Urinary bladder (tissue), 4 donors: ENCODE measurements at places on chromosomes 2 and 18. TPM values are rescaled to one million over a fixed set of nuclear protein-coding genes. Genes with fewer than 3 reads are reported as not detected.

DNA sequence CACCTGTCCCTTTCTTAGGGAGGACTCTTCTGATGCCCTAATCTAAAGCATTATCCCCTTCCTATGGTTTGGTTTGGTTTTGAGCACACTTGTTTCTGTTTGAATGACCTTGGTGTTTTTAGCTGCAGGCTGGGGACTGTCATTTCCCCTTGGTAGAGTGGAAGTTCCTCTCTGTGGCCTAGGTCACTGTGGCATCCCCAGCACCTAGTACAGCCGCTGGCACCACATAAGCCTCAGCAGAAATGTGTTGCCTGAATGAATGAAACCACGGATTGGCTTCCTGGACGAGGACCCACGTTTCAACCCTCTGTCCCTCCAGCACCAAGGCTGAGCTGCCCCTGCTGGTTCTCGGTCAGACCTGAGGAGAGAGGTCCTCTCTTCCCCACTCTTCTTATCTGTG, 159.9 kb downstream of the CTIF start:
- no peak for DNase-seq

DNA sequence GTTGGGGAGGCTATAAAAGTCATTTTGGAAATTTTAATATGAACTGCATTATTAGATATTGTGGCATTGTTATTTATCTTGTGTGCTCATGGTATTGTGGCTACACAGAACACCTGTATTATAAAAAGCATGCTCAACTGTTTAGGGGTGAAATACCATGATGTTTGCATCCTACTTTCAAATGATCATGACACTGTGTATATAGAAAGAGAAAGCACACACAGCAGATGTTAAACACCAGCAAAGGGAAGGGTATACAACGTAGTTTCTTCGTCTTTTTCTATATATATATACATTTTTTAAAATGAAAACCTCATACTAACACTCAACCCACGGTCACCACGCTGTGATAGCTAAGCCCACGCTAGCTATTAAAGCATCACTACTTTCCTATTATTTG, 27.1 kb downstream of the STARD7 start:
- DNase-seq = no peak

DNA sequence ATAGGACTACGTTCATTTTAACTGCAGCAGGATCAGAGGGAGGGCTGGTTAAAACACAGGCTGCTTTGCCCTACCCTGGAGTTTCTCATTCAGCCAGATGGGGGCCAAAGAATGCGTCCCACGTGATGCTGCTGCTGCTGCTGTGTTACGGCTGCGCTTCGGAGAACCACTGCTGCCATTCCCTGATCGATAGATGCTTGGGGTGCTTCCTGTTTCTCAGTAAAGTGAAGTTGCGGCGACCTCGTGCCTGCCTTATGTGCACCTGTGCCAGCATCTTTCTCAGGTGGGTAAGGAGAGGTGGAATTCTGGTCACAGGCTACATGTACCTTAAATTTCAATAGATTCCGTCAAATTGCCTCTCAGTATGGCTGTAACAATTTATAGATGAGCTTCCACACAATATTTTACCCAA, 24.7 kb upstream of the TOGARAM2 start:
- no peak for DNase-seq

GRCh38 chr18:59383851-59384250, 24.8 kb upstream of the LMAN1 start:
- DNase-seq = no peak

DNA sequence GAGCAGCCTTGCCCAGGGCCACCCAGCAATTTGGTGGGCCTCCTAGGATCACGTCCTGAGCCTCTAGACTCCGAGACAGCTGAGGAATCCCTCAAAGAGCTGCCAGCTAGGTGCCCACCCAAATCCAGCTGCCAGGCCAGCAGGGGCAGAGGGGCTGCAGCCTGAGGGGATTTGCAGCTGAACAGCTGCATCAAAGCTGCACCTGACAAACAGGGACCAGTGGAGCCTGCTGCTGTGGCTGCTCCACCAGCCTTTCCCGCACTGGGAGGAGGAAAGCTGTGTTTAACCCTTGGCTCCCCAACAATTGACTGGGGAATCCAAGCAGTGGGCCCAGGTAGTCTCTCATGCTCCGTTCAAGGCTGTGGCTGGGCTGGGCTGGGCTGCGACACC, 8.2 kb downstream of the ADRA2B start:
- no peak for DNase-seq

DNA sequence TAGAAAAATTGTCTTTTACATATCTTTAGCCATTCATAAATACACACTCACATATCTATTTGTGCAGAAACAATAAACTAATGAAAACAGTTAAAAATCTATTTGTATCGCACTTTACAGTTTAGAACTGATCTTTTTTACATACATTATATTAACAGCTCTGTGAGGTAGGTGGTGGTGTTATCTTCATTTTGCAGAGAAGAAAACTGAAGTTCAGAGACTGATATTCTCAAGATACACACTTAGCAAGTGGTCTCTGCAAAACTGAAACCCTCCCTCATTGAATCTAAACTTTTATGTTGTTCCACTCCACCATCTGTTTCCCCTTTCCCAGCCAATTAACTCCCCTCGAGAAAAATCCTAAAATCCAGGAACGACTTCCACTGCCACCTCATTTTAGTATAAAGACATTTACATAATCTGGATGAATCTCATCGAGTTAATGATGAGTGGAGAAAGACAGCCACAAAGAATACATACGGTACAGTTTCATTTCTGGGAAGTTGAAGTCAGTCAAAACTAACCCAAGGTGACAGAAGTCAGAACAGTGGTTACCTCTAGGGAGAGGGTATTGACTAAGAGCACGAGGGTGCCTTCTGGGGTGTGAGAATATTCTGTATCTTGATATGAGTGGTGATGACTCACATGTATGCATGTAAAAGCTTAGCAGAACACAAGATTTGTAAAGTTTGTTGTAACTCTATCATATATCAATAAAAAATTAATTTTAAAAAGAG, 524.2 kb upstream of the TCF4 start:
- no peak for DNase-seq

GRCh38 chr18:26575865-26576217, 27.5 kb upstream of the KCTD1 start:
- no peak for DNase-seq

- DNase-seq = no peak
These were observed 43.5 kb downstream of the PSTPIP2 start for GRCh38 chr18:46028536-46028891.

DNA sequence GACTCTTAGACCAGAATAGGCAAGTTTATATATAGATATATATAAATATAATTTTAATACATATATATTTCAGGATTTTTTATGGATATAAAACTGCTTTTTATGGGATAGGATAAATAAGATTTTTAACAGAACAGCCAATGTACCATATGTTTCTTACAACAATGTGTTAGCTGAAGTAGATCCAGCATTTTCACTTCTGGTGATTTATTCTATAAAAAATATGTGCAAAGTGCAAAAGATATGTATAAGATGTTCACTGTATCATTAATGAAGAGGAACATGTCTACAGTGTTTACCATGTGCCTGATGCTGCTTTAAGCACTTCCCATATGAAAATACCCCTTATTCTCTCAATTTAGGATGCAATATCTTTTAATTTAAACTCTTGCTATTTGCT, 22.2 kb upstream of the GPR75 start:
- no peak for DNase-seq

DNA sequence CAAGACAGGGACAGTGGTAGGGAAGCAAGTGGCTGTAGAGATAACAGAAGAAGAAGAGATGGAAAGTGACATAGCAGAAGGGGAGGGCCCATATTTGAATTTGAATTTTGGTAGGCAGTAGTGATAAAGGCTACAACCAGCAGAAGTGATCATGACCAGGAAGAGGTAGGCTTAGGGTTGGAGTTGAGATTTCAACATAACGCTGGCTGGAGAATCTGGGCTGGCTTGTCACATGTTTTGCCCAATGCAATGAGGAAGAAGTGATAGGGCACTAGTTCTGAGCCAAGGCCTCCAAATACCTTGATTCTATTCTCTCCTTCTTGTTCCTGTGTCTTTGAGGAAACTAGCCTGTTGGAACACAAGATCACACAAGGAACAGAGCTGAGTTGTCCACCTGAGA, 69.4 kb downstream of the SCG2 start:
- DNase-seq = no peak

GRCh38 chr2:120289221-120289906, 36.7 kb downstream of the RALB start:
- no peak for DNase-seq

GRCh38 chr2:33312355-33312754, 164.1 kb upstream of the RASGRP3 start:
- no peak for DNase-seq

GRCh38 chr2:197239434-197239833, 71.1 kb downstream of the ANKRD44 start:
- DNase-seq = no peak

DNA sequence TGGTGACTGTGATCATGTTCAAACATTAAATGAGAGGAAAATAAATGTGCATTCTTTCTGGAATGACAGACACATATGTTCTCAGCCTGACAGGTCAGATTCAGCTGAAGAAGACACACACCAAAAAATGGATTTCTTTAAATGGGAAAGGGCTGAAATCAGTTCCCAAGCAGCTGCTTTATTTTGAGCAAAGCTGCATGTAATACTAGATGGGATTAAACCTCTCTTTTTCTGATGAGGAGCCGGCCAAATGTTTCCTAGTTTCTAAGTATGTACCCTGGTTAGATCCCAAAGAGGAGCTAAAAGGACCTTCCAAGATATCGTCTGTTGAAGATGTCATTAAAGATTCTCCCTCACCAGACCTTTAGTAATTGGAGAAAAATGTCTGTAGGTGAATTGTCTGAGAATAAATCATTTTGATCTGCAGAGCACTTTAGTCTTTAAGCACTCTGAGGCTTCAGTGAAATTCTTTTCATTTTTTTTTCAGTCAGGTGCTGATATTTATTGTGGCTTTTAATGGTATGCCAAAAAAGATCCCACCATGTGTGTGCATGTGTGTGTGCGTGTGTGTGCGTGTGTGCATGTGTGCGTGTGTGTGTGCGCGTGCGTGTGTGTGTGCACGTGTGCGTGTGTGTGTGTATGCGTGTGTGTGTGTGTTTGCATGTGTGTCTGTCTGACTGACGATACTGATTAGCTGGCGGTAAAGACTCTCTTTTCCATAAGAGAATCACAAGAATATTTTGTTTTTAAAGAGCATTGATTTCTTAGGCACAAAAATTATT, 175.8 kb downstream of the IRS1 start:
- no peak for DNase-seq

DNA sequence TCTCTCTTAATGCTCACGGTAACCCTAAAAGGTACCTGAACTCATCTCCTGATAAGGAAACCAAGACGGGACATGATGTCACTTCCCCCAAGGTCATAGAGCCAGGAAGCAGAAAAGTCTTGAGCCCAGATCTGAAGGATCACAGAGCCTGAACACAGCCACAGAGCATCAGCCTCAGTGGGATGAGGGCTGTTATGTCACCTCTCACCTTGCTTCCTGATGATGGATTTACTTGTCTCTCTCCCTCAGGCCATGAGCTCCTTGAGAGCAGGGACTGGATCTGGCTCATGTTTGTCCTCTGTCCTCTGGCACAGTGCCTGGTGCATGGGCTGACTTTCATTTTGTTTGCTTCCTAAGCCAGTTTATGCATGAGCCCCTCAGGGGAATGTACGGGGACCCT, 54.2 kb downstream of the SERTAD2 start:
- no peak for DNase-seq

GRCh38 chr2:46386763-46387162, 89.6 kb downstream of the EPAS1 start:
- DNase-seq = no peak

DNA sequence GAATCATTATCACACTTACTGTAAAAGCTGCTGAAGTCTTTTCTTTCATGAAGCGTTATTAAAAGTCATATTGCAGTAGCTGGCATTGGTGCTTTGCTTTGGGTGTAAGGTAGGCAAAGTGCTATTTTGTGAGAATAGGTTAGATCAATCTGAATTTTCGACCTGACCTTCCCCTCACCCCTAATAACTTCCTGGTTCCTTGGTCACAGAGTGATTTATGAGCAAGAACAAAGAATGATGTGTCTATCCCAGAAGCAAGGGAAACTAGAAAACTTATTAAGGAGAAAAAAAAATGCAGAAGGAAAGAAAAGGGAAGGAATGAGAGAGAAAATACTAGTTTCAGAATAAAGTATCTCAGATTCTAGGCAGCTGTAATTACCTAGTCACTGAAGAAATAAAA, 163.1 kb upstream of the MEIS1 start:
- no peak for DNase-seq

DNA sequence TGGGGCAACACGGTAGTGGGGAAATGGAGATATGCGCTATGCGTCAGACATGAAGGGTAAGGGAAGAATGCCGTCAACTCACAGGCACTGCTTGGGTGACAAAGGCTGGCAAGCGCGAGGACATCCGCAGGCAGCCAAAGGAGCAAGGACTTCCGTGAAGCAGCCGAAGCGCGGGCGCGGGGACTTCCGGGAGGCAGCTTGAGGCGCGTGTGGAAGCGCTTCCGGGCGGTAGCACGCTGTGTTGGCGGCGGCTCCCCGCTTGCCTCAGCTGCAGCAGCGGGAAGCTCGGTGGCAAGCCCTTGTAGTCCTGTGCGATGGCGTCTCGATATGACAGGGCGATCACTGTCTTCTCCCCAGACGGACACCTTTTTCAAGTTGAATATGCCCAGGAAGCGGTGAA, at the start of gene PSMA8:
TSS of gene PSMA8 (plus strand) at position 218 of the 400 bp plus-strand sequence. CDS start at position 315, 97 bp downstream.
- no peak for DNase-seq

- DNase-seq = peak; percentile 74
These were observed 14.3 kb downstream of the MALL start for GRCh38 chr2:110101280-110101844.

The GALR1 gene
- total RNA-seq = 1.1 TPM

The FAM237A gene
- total RNA-seq = not detected

The CARF gene
- total RNA-seq = 28.5 TPM

The EPG5 gene
- total RNA-seq = 39.8 TPM

The STK17B gene
- 37.3 TPM for total RNA-seq

The LAMA1 gene
- total RNA-seq = 2.9 TPM

The TNS1 gene
- total RNA-seq = 191 TPM

The CPO gene
- total RNA-seq = 0.53 TPM

The LINC00305 gene
- not detected for total RNA-seq

The CREG2 gene
- 0.63 TPM for total RNA-seq

The EML6 gene
- total RNA-seq = 3.9 TPM

The SDC1 gene
- 87.1 TPM for total RNA-seq

The FAM124B gene
- 13.1 TPM for total RNA-seq

The FABP1 gene
- not detected for total RNA-seq

The STPG4 gene
- not detected for total RNA-seq

The MAL gene
- 3.6 TPM for total RNA-seq

The CNTNAP5 gene
- 1.8 TPM for total RNA-seq

The TUBA3E gene
- total RNA-seq = not detected

The DBI gene
- 65.6 TPM for total RNA-seq

The TEKT4 gene
- total RNA-seq = not detected
